ENCODE measurements at places on chromosomes 3 and 15. TPM values are rescaled to one million over a fixed set of nuclear protein-coding genes. Genes with fewer than 3 reads are reported as not detected.
A peak's percentile ranks its signal among the peaks of the same experiment; 100 is the strongest.

GRCh38 chr3:15953841-15954240 lies 156.1 kb upstream of the ANKRD28 start:
- DNase-seq, result no peak
- H3K27ac ChIP-seq, result no peak overlapping the region
- H3K27me3 ChIP-seq, result no peaks in the 10 kb centered on the region
- H3K4me3 ChIP-seq, result no peak overlapping the region
- H3K36me3 ChIP-seq, result no peaks in the 10 kb centered on the region

GRCh38 chr15:28989239-28989830 lies 103.6 kb downstream of the APBA2 start:
- peaks cover 19% of the 10 kb centered on the region for H3K4me1 ChIP-seq
- H3K4me3 ChIP-seq, result no peak overlapping the region
- H3K27ac ChIP-seq, result no peak overlapping the region
- no peaks in the 10 kb centered on the region for H3K27me3 ChIP-seq
- H3K36me3 ChIP-seq, result no peaks in the 10 kb centered on the region

NANOGP8 gene
- not detected for total RNA-seq

GRCh38 chr15:75202251-75203016 lies 752 bp downstream of the C15orf39 start:
- H3K36me3 ChIP-seq, result peaks cover 12% of the 10 kb centered on the region
- peaks cover 8% of the 10 kb centered on the region for H3K4me1 ChIP-seq
- peaks cover 16% of the 10 kb centered on the region for H3K27me3 ChIP-seq
- H3K27ac ChIP-seq, result peak overlapping the region; percentile 91

DNA sequence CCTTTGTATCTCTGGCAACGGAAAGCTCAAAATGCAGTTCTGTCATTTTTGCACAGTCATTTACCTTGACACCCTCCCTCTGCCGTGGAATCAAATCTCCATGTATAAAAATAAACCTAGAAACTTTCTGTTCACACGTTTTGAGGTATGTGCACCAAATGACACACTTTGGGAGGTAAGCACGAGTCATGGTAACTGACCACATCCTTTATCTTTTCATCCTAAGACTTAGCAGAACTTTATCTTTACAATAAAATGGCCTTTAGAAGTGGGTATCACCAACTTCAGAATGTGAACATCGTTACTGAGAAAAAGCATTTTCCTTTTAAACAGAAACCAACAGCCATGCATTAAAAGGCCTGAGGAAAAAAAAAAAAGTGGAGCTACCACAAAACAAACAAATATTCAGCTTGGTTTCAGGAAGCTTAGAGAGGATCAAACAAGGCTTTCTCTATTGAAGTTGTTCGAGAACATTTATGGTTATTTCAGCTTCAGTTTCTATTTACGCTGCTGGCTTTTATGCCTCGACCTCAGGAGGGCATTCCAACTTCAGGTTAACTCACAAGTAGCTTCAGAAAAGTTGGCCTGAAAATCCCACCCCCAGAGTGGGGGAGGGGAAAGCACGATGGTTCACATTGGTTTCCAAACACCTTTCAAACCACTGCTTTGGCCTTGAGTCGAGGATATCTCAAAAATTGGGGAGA lies 171.1 kb upstream of the ICE2 start:
- peaks cover 2% of the 10 kb centered on the region for H3K4me1 ChIP-seq
- DNase-seq, result peak; percentile 37
- H3K36me3 ChIP-seq, result no peaks in the 10 kb centered on the region

- H3K36me3 ChIP-seq, result no peaks in the 10 kb centered on the region
- H3K4me1 ChIP-seq, result 0 out of 2 replicates have a peak, but pooled peaks cover 1% of the 10 kb centered on the region
- H3K27ac ChIP-seq, result no peak overlapping the region
- no peaks in the 10 kb centered on the region for H3K27me3 ChIP-seq
- no peak overlapping the region for H3K4me3 ChIP-seq
- no peak for DNase-seq
Observed at GRCh38 chr3:47482366-47482765, 6.6 kb upstream of the SCAP start.
